ENCODE measurements at places on chromosomes 2 and 18.

DNA sequence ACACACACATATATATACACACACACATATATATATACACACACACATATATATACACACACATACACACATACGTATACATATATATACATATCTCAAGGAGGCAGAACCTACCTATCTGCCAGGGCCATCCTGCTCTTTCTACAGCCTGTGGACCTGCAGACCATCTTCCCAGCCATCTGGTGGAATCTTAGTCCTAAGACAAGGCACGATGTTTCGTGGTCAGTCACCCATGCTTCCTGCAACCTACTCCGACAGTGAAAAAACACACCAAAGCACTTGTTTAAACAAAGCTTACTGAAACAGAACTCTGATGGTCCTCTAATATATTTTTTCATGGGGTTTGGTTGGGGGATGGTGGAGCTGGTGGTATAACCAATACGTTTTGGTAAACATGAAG, 164.2 kb upstream of the ZNF521 start:
- DNase-seq: no peak

DNA sequence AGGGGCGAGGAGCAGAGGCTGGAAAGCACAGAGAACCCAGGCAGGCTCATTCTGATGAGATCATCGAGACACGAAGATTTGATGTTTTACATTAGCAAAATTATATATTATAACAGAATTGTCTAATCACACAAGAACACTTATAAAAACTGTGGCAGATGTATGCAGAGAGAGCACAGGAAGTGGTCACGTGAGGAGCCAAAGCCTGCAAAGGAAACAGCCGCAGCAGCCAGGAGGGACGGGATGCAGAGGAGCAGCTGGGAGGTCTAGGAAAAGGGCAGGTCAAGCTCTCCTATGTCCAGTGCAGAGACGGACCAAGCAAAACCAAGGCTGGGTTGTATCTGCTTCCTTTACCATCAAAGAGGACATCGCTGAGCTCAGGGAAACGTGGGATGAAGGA, 355.1 kb upstream of the MYT1L start:
- no peak for DNase-seq

DNA sequence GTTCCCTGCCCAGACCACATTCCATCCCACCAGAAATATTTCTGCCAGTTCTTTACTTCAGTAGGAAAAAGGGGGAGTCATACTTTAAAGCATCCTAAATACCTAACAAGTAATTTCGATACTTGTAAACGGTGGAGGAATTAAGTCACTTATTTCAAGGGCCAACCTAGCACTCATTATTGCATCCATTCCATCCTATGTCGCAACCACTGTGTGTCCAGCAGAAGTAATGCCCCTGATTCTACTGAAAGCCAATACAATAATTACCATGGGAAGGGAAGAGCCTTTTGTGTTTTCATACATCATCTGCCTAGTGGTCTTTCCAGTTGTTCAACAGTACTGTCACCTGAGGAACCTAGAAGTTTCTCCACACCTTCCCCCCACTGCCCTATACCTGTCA, 12.5 kb downstream of the SERPINB8 start:
- no peak for DNase-seq

DNA sequence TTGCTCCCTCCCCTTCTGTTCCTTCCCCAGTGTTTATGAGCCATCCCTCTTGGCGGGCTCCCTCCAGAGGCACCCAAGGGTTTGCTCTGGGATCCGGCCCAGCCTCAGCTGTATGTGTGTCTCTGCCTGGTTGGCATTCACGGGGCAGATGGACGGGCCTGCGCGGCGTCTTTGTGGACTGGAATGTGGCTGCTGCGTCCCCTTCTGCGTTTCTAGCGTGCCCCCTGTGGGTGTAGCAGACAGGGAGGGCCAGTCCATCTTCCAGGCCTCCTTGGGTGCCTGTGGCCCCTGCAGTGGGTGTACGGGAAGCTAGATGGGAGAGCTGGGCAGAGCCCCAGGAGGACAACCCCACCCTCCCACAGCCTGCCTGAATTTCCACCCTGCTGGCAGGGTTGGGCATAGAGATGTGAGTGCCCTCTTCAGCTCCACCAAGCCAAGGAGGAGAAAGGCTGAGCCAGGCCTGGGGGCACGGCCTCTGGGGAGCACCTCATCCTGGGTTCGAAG, 15.7 kb downstream of the GPC1 start:
- DNase-seq: no peak

GRCh38 chr2:172452845-172453244, 25.5 kb downstream of the ITGA6 start:
- no peak for DNase-seq

DNA sequence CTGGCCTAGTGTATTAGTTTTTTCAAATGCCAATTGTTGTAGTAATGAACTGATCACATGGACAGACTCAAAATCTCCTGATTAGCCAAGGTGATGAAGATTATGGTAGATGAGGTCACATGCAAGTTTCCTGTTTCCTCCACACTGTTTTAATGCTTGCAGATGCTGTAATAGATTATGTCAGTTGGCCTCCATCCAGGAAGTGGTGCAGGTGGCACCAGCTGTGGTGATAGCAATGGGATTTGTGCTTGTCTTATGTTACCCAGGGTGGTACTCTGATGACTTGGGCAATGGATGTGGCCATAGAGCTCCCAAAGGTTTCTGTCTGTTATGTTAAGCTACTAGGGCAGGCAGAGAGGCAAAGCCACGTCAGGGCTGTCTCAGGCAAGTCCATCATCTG, 332.9 kb upstream of the DDX18 start:
- no peak for DNase-seq

- no peak for DNase-seq
These were observed 46.2 kb downstream of the FAM168B start for GRCh38 chr2:131046918-131047652.

DNA sequence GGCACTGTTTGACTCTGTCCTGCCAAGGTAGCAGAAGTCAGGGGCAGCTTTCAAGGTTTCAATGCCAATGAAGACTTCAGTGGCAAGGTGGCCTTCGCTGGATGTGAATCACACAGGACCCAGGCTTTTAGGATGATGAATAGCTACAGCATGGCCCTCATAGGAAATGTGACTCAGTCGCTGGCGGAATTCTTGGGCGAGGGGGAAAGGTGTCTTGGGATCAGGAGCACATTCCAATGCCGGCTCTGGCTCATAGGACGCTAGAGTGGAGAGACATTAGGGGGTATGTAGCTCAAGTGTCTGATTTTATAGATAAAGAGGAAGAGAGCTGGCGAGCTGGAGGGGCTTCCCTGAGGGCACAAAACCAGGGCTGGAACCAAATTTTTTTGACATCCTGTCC, 68.6 kb downstream of the SMIM21 start:
- no peak for DNase-seq

DNA sequence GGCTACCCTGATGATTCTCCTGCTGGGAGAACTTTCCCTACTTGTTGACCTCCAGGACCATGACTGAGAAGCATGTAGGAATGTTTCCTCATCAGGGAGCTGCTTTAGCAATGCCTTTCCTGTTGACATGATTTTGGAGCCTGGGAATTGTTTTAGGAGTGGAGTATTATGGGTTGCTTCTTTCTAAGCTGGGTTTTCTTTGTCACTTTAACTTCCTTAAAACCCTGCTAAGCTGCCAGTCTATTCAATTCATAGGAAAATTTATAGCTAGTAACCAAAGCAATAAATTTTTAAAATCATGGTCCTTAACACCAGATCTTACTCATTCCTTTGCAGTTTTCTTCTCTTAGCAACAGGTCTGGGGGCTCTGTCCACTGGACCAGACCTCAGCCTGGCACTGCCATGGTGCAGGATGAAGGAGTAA, 125.6 kb upstream of the TACR1 start:
- no peak for DNase-seq

DNA sequence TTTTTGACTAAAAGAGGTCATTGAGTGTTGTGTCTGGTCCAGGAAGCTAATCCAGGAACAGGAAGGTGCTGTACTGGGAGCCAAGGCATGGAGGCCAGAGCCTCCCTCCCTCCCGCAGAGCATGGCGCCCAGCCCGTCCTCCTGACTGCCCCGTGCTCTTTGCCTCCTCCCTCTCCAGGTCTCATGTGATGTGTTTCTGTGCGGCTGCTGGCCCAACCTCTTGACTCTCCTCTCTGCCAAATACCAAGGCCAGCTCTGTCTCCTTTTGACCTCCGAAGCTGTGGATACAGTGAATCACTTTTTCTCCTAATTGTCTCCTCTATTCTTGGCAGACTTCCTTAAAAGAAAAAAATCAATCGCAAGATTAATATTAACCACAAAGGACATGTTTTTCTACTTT, 284.1 kb downstream of the PHLPP1 start:
- DNase-seq: no peak

DNA sequence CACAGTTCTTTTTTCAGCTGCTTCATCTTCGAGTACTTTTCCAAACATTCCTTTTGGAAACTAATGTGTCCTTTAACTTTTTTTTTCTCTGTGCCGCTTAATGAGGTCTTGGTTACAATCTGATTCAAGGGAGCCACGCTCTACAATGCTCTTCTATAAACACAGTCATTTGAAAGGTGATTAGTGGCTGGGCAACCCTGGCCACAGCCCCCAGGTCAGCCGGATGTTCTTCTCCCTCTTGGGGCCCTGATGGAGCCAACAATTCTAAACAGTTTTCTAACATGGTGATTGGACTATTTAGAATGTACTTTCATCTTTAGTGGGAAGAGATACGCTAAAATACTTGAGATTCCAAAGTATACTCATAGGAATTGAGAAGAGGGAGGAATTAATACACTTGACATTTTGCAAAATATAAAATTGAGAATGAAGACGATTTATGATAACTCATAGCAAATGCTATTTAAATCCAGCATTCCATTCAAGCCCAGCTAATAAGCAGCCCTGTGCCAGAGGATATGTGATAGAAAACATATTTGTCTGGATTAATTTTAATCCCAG, 83.7 kb upstream of the MBOAT2 start:
- no peak for DNase-seq

DNA sequence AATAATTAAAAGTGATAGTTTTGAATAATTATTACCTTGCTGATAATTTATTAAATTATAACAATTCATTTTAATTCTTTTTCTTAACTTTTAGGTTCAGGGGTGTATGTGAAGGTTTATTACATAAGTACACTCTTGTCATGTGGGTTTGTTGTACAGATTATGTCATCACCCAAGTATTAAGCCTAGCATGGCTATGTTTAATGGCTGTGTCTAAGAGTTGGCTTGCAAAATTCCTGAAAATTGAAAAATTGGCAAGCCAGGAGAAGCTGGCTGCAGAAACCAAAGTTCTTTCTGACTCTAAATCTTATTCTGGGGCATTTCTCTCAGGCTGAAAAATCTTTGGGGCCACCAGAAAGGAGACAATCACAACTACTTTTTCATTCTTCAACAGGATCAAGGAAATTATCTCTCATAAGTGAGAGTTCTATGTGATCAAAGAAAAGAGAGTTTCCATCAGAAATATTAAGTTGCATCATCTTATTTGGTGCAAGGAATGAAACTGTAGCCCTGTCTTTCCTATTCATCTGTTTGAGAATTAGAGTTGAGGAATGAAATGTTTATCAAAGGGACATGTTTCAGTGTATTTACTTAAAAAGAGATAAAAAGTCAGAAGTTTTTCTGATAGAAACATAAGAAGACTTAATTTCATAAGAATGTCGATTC, 412.1 kb upstream of the CDH2 start:
- DNase-seq: no peak

GRCh38 chr2:174680221-174680620, 82.6 kb upstream of the WIPF1 start:
- DNase-seq: no peak

DNA sequence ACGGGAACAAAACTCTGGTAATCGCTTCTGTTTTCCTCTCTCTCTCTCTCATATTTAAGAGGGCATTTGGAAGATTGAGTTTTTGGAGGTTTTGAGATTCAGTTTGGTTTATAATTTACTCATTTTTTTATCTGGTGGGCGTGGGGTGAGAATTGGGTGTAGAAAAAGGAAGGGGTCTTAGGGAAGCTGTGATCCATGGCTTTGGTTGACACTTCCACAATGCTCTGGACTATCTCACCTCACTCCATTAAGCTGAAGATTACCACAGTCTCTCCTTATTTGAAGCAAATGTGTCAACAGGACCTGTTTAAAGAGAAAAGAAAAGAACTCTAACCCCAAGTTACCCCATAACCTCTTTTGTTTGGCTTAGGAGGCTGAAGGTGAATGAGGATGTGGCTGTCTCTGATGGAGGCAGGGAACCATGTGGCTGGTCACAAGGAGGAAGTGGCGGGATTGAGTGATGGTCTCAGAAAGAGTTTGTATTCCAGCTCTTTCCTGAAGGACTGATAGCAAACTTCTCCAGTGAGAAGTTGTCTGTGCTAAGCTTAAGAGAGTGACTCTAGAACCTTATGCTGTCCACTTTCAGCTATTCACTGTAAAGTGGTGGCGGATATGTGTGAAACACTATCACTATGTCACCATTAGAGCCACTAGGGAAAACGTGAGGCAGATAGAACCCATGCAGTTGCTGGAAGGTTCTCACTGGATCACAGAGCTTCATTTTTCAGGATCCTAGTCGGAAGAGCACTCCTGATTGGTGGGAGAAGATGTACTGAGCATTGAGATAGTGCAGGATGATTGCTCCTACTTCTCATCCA, 934 bp downstream of the ZNF804A start:
- DNase-seq: no peak

GRCh38 chr2:148548716-148549400, 95.7 kb upstream of the EPC2 start:
- no peak for DNase-seq

GRCh38 chr18:21851327-21851961, 110.9 kb downstream of the MIB1 start:
- DNase-seq: no peak

DNA sequence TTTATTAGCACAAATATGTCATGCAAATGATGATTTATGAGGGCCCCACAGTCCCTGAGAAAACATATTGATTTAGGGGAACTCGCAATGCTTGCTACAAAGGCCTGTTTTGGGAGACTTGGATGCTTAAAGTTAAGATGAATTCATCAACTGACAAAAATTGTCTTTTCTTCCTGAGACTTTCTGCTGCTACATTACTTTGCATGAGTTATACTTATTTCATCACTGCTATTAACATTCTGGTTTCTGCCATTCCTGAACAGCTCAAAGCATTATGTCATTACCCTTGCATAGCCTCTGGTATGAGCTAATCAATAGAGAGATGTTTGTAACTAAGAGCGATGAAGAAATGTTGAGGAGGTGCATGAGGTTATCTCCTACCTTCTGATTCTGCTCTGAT, 74.4 kb downstream of the SOX11 start:
- DNase-seq: no peak

DNA sequence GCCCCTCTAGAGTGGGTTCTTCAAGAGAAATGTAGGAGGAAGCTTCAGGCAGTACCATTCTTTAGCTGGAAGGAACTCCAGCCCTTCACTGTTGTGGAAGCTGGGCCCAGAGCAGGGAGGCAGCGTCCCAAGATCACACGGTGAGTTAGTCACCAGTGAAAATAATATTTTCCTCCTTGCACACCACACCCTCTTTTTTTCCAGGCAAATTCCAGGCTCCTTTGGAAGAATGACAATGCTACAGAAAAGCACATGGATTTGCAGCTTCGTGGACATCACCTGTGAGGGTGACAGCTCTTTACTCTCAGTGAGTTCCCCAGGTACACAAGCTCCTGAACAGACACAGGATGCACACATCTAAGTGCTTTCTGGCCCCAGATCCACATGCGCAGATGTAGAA, 157.1 kb downstream of the COL6A3 start:
- no peak for DNase-seq
